ENCODE measurements at places on chromosomes 13 and 19.

- DNase-seq: no peak
Measured at GRCh38 chr19:11982526-11982925, 17.7 kb downstream of the ZNF763 start.

- DNase-seq: no peak
Measured at GRCh38 chr19:53978975-53979801, 12.2 kb upstream of the CACNG6 start.

GRCh38 chr13:85853901-85854663, 54.9 kb upstream of the SLITRK6 start:
- no peak for DNase-seq

DNA sequence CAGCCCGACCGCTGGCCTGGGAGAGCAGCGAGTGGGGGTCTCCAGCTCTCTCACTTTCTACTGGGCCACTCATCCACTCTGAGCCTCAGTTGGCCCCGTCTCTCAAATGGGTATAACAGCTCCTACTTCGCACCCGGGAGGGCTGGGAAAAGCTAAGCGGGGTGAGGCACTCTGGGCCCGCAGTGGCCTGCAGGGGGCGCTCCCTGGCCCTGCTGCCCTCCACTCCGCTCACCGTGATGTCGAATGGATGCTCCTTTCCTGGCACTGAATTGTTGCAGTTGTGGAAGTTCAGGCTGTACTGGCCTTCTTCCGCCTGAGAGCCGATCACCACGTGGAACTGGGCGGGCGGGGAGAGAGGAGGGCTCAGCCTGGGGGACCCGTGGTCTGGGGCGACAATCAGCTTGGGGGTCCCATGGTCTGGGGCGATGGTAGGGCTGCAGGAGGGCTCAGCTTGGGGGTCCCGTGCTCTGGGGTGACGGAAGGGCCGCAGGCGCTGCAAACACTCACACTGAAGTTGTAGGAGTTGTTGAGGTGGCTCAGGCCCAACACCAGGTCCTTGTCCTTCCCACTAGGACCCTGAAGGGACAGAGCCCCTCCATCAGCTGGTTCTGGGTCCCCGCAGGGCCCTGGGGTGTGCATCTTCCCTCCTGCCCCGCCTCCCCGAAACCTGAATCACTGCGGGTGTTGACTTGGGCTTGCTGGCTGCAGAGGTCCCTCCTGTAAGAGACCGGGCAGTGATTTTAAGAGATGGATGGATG, 3.9 kb downstream of the GPR108 start:
- DNase-seq: no peak

GRCh38 chr13:93356469-93356868, 129.9 kb downstream of the GPC6 start:
- no peak for DNase-seq

Measured in left ventricle myocardium superior (tissue), 1 donor.